Type B pancreatic cell (in vitro differentiated cells): ENCODE measurements at places on chromosomes 6 and 20. TPM values are rescaled to one million over a fixed set of nuclear protein-coding genes. Genes with fewer than 3 reads are reported as not detected.

The OPRM1 gene
- not detected in 2 replicates for total RNA-seq

The SOX4 gene
- total RNA-seq = 138 and 152 TPM in 2 replicates

The F13A1 gene
- total RNA-seq = 0.24 and 0.48 TPM in 2 replicates

GRCh38 chr6:87483929-87484328 lies 11.2 kb downstream of the SLC35A1 start:
- no peak for DNase-seq
- peaks cover 8% of the 10 kb centered on the region for H3K4me1 ChIP-seq
- H3K36me3 ChIP-seq = peaks cover 25% of the 10 kb centered on the region
- H3K27me3 ChIP-seq = no peaks in the 10 kb centered on the region
- peak overlapping the region; percentile 79 for H3K27ac ChIP-seq

DNA sequence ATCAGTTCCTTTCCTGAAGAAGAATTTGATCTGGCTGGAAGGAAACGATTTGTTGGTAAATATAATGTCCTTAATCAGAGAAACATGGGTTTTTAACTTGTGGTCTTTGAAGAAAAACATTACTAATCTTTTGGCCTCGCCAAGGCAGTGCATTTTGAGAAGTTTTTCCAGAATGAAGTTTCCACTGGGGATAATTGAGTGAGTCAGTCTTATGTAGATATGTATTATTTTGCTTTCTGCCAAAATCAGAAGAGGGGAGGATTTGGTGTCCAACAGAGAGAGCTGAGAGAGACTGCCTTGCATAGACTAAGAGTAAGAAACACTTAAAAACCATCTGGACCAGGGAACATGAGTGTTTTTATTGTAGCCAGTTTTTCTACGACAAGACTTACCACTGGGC lies 79.9 kb downstream of the FNDC1 start:
- peaks cover 13% of the 10 kb centered on the region for H3K27me3 ChIP-seq
- no peak overlapping the region for H3K27ac ChIP-seq
- no peak for DNase-seq

- peaks cover 15% of the 10 kb centered on the region for H3K4me1 ChIP-seq
- no peak overlapping the region for H3K27ac ChIP-seq
- no peak for DNase-seq
Observed at GRCh38 chr6:126628125-126628524, 288.2 kb downstream of the CENPW start.

The PRPH2 gene
- total RNA-seq = not detected in 2 replicates

DNA sequence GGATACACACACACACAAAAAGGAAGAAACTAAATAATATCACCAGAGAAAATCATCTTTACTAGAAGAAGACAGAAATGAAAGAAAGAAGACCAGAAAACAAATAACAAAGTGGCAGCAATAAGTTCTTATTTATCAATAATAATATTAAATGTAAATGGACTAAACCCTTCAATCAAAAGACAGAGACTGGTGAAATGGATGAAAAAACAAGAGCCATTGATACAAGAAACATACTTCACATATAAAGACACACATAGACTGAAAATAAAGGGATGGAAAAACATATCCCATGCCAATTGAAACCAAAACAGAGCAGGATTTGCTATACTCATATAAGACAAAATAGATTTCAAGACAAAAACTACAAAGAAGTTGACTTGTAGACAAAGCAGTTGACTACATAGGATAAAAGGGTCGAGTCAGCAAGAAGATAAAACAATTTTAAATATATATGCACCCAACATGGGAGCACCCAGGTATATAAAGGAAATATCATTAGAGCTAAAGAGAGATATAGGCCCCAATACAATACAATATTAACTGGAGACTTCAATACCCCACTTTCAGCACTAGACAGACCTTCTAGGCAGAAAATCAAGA lies 259.4 kb downstream of the EPM2A start:
- no peaks in the 10 kb centered on the region for H3K36me3 ChIP-seq
- no peak overlapping the region for H3K27ac ChIP-seq
- DNase-seq = no peak
- H3K4me1 ChIP-seq = no peaks in the 10 kb centered on the region
